G401 (cell line): ENCODE measurements at places on chromosomes 13 and 19. TPM values are rescaled to one million over a fixed set of nuclear protein-coding genes. Genes with fewer than 3 reads are reported as not detected.

Gene TTC9B
- not detected in 2 replicates for total RNA-seq

Gene FCAR
- not detected in 2 replicates for total RNA-seq

Gene KCNRG
- 0.92 TPM in 1 of 2 replicates, not detected in the other for total RNA-seq

Gene NLRP11
- 1.4 and 1.6 TPM in 2 replicates for total RNA-seq

- peak; percentile 63 for DNase-seq
Measured at GRCh38 chr19:14073261-14073924, 807 bp downstream of the MISP3 start.

DNA sequence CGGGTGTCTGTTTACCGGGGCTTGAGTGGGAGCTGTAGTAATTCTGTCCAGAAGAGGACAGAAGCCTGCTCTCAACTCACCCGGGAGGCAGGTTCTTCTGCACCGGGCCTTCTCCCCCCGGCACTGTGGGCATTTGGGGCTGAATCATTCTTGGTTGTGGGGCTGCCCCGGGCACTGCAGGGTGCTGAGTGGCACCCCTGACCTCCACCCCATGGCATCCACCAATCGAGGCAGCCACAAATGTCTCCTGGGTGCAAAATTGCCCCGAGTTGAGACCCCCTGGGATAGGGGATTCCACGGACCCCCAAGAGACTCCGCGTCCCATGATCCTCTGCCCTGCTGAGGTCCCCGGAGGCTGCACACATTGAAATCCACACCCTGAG is 68.8 kb downstream of the GNG7 start:
- no peak for DNase-seq

GRCh38 chr19:58002384-58003173 is at the start of gene ZNF606:
Gene ZNF606, minus strand, starts transcription at chr19:58002820. Its CDS starts 1,501 bp downstream, at chr19:58001319.
- DNase-seq: peak; percentile 87

DNA sequence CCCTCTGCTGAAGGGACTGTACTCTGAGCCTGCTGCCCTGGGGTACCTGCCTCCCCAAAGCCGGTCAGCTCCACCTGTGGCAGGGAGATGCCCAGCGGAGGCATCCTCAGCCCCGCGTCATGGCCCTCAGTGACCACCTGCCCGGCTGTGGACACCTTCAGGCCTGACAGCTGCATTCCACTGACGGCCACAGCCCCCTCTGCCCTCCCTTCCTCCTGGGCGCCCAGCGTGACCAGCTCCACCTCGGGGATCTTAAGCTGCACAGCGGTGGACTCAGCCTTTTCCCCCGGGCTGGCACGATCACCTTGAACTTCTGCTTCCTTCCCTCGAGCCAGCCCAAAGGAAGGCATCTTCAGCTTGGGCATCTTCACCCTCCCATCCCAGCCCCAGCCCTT is 4.8 kb upstream of the HIPK4 start:
- DNase-seq: no peak

- no peak for DNase-seq
Measured at GRCh38 chr13:75804054-75804453, 167.9 kb downstream of the LMO7 start.

GRCh38 chr19:12546068-12546467 is 5.2 kb downstream of the ZNF564 start:
- no peak for DNase-seq

GRCh38 chr13:65336087-65336749 is 1893.9 kb downstream of the PCDH9 start:
- no peak for DNase-seq

- DNase-seq: no peak
Measured at GRCh38 chr19:8438236-8438635, 6.5 kb upstream of the HNRNPM start.

DNA sequence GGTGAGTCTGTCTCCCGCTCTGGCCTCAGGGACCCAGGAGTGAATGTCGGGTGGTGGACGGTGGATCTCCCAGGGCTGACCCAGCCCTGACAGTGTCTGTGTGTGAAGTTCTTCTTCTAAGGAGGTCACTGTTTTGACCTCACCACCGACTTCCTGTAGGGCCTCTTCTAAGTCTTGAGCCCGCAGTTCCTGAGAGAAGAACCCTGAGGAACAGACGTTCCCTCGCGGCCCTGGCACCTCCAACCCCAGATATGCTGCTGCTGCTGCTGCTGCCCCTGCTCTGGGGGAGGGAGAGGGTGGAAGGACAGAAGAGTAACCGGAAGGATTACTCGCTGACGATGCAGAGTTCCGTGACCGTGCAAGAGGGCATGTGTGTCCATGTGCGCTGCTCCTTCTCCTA is at the start of gene SIGLEC7:
SIGLEC7 (plus strand) TSS at position 183 of the 400 bp plus-strand sequence; CDS start at position 252, 69 bp downstream.
- no peak for DNase-seq

GRCh38 chr19:18417250-18418028 is 1.8 kb upstream of the SSBP4 start:
- peak; percentile 50 for DNase-seq

GRCh38 chr19:46841458-46842083 is 9.1 kb downstream of the AP2S1 start:
- no peak for DNase-seq

GRCh38 chr13:33186861-33187291 is 98.7 kb downstream of the STARD13 start:
- DNase-seq: no peak

- peak; percentile 10 for DNase-seq
Measured at GRCh38 chr19:15154002-15154612, 46.7 kb downstream of the NOTCH3 start.

DNA sequence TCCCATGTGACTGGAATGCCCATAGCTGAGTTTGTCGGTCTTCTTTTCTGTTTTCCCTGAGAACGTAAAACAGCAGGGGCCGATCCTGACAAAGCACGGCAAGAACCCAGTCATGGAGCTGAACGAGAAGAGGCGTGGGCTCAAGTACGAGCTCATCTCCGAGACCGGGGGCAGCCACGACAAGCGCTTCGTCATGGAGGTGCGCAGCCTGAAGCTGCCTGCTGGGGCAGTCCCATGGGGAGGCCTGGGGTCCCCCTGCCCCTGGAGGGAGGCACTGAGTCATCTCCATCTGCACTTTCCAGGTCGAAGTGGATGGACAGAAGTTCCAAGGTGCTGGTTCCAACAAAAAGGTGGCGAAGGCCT is 18.2 kb upstream of the QTRT1 start:
- DNase-seq: no peak

- DNase-seq: no peak
Measured at GRCh38 chr19:48397263-48398101, 4.0 kb downstream of the GRIN2D start.

DNA sequence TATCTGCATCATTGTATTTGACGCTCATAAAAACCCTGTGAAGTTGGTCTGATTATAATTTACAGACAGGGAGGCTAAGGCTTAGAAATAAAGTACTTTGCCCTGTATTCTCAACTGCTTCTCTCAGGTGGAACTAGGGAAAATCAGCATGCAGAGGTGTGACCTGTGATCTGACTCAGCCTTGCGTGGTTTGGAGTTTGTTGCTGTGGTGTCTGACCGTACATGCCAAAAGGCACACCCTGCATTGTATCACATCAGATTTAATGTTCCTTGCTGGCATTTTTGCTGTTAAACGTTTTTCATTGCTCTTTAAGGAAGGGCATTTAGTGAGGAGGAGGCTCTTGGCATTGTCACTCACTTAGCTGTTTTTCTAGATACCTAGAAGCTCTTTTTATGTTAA is 58.8 kb upstream of the C1QTNF9B start:
- no peak for DNase-seq

GRCh38 chr13:88329066-88329465 is 657.9 kb downstream of the SLITRK5 start:
- no peak for DNase-seq

- no peak for DNase-seq
Measured at GRCh38 chr13:105643966-105644365, 891.5 kb downstream of the EFNB2 start.

GRCh38 chr13:80783926-80784565 is 443.1 kb upstream of the SPRY2 start:
- DNase-seq: peak; percentile 82

- DNase-seq: no peak
Measured at GRCh38 chr13:99587893-99588606, 86.8 kb downstream of the TM9SF2 start.

DNA sequence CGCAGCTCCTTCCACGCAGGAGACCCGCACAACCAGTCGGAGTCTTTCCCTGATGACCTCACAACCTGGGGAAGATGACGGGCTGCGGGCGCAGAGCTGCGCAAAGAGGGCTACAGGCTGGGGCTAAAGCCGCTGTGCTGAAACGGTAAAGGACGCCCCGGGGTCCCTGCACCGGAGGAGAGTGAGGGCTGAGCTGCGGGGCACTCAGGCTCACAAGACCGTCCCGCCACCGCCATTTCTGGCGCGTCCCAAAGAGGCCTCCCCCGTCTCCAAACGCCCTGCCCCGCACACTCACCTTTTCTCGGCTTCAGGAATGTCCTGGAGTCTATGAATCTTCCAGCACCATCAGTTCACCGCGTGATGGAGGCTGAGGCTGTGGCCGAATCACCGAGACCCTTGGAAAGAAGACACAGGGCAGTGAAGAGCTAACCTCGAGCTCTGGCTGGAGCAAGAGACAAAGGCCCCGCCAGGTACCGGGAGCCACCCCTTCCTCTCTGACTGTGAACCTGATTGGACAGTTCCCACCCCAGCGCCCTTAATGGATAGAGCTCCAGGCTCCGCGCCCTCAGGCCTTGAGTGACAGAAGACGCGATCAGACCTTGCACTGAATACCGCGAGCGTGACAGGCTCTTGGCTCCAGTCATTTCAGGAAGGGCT is 41.8 kb upstream of the ZNF429 start:
- peak; percentile 94 for DNase-seq

- DNase-seq: peak; percentile 99
Measured at GRCh38 chr13:79802389-79803085, 321.6 kb downstream of the NDFIP2 start.

DNA sequence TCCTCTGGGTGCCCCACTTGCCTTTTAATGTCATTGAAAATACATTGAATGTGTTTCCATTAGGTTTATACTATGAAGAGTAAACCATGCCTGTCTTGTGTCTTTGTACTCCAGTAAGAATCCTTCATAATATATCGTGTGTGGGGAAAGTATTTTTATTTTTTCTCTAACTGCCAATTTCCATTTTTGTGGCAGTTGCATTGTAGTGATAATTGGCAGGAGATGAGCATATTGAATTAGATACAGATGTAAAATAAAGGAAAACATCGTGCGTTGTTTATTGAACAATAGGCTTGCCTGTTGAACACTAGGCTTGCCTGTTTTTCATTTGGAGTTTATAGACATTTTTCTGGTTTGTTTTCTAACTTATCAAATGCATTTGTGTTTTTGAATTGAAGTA is 218.8 kb downstream of the NBEA start:
- DNase-seq: no peak
